ENCODE measurements at places on chromosomes 5 and 9.

DNA sequence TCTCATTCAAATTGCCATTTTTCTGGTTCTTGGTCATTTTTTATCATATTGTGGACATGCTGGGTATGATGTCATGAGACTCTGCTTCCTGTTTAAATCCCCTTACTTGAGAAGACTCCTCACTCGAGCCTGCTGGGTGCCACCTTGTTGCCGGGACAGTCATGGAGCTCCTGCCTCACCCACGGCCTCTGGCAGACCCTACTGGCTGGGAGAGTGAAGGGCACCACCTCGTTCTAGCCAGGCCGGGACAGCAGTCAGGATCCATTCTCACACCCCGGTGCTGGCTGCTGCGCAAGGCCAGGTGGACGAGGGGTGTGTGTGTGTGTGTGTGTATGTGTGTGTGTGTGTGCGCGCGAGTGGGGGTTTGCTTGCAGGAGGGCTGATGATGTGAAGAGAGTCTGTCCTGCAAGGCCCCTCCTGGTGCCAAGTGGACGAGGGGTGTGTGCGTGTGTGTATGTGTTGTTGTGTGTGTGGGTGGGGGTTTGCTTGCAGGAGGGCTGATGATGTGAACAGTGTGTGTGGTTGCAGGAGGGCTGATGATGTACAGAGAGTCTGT is 4.4 kb downstream of the CEP72 start:
- peak; percentile 39 for DNase-seq

GRCh38 chr9:75610246-75610645 is 280.2 kb upstream of the PCSK5 start:
- no peak for DNase-seq

DNA sequence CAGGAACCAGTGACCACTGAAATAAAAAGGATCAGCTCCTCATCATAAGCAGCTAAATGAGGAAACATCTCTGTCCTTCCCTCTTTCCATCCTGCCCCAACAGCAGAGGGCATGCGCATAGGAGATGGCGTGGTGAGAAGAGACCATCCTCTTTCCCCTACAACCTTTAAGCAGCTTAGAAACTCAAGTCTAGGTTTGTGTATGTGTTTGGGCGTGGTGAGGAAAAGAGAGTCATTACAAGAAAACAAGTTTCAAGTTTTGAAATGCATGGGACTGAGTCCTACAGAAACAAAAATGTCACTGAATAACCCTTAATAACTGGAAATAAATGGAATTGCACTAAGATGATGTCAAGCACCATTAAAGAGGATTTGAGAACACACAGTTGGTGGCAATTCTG is 96.4 kb upstream of the IL12B start:
- no peak for DNase-seq

GRCh38 chr5:178554311-178554710 is 35.9 kb downstream of the COL23A1 start:
- no peak for DNase-seq

DNA sequence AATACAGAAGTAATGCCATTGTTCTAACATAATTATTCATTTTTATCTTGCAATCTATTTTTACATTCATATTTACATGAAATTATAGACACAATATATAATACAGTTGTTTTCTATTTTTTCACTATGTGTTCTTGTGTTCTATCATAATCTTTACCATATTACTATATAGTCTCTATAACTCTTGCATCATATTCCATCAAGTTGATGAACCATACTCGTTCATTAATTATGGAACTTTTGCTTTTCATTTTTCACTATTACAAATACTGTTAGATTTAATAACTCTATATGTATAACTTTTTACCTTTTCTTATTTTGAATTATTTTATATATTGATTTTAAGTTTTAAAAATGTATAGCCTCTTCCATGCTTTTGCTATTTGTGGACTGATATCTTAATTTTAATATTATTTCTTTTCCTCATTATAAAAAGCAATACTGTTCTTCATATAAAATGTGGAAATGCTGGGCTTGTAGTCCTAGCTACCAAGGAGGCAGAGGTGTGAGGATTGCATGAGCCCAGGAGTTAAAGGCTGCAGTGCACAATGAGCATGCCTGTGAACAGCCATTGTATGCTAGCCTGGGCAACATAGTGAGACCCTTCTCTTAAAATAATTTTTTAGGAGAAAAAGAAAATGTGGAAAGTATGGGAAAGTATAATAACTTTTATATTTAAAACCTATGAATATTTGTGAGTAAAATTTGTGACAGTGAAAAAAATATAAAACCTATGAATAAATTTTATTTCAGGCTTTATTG is 65.5 kb downstream of the ANKHD1 start:
- DNase-seq: no peak

GRCh38 chr5:71456362-71456743 is 902 bp downstream of the BDP1 start:
- no peak for DNase-seq

- no peak for DNase-seq
Measured at GRCh38 chr5:64166201-64166959, 737 bp downstream of the RNF180 start.
